ENCODE measurements at places on chromosomes 12 and 14.

GRCh38 chr12:95244350-95244749, 26.7 kb downstream of the VEZT start:
- no peak for DNase-seq

DNA sequence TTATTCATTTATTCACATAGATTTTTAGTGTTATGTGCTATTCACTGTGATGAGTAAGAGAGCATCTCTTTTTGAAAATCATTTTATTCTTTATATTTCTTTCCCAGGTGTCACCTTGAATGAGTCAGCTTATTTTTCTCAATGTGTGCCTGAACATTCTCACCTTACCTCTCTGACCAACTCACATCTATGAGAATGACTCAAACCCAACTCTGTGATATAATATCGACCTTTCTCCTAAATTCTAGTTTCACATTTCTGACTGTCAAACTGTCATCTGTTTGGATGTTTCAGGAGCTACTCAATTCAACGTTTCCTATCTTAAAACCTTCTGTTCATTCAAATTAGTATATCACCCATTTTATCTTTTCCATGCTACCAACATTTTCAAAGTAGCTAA, 630.8 kb downstream of the RERGL start:
- DNase-seq: no peak

DNA sequence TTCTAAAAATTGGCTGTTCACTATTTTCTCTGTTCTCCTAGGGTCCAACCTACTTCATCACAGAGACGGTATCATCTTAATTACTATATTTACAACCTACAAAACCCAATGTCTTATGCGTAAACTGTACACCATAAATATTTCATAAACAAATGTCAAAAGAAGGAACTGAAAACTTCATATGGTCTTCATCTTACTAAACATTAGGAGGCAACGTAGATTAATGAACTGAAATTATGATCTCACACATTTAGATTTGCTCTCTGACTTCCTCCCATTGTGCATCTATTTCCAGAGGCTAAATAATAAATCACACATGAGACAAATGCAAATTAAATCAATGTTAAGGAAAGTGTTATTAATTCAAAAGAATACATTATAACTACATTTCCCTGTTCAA, 1850.6 kb upstream of the SEL1L start:
- DNase-seq: no peak

GRCh38 chr14:65193916-65194590, 91.7 kb upstream of the MAX start:
- no peak for DNase-seq

DNA sequence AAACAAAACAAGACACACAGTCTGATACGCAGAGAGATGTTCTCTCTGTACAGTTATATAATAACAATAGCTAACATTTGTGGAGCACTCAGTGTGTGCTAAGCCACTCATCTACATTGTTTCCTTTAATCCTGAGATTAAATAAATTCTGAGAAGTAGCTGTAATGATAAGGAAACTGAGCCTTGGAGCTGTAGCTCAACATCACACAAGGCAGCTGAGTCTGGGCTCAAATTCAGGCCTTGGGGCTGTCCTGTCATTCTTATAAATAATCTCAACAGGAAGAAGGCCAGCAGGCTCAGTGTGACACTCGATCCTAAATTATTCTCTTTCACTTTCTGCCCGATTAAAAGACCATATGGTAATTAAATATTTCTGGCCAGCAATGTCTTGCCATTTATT, 24.5 kb downstream of the CDKN1B start:
- DNase-seq: no peak

- no peak for DNase-seq
These were observed 78.8 kb downstream of the SPPL3 start for GRCh38 chr12:120825337-120825736.

- no peak for DNase-seq
These were observed 178.6 kb upstream of the PDE3A start for GRCh38 chr12:20189767-20190166.

DNA sequence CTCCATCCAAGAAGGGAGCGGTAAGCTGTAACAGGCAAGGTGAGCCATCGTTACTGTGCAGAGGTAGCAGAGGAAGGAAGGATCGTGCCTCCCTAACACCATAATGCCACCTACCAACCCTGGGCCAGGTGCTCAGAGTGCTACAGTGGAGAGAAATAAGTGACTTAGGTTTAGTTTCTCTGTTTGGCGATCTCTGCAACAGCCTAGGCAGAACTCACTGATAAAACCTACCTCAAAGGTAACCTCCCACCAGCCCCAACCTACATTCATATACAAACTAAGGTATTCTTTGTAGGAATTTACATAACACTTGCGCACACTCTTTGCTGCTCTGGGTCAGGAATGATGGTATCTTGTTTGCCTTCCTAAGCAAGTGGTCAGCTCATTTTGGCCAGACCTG, 93.4 kb upstream of the TMEM132D start:
- DNase-seq: no peak

- DNase-seq: no peak
These were observed 12.4 kb upstream of the GPR132 start for GRCh38 chr14:105077649-105077995.

GRCh38 chr14:97298331-97298730, 501.1 kb downstream of the VRK1 start:
- no peak for DNase-seq

GRCh38 chr12:8609061-8609570, 3.5 kb downstream of the AICDA start:
- peak; percentile 31 for DNase-seq

DNA sequence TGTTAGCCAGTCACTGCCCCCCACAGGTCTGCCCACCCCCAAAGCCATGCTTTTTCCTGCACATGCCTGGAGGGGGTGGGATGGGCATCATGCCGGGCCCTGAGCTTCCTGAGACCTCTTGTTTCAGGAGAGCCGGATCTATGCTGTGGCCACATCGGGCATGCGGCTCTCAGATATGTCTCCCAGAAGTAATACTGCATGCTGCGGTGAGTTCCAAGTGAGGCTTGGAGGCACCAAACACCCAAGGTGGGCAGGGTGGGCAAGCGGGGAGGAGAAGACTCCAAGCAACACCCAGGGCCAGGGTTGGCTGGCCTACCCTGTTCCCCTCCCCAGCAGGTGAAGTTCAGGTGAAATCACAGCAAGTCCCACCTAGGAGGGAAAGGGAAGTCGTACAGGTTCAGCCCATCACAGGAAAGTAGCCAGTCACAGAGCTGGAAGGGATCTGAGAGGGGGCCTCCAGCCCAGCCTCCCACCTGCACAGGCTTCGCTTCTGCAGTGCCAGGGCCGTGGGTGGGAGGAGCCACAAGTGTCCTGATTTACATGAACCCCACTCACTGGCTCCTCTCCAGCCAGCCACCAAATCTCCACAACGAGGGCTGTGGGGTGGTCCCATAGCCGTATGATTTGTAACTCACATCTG, 30.9 kb downstream of the PIGH start:
- no peak for DNase-seq

DNA sequence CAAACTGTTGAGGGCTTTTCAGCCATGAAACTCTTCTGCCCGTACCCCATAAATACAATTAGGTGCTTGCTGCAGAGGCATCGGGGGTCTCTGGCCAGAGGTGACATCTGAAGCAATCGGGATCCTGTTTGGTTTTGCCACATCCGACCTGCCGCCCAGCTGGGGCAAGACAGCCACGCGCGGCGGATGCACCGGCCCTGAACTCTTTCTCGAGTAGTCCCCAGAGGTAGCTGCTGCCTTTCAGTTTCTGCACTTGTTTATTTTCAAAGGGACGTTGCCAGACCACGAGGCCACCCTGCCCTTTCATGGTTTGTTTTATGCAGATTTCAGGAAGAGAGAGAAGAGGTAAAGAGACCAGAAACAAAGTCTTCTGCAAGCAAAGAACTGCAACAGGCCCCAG, 10.6 kb upstream of the MLXIP start:
- DNase-seq: no peak

DNA sequence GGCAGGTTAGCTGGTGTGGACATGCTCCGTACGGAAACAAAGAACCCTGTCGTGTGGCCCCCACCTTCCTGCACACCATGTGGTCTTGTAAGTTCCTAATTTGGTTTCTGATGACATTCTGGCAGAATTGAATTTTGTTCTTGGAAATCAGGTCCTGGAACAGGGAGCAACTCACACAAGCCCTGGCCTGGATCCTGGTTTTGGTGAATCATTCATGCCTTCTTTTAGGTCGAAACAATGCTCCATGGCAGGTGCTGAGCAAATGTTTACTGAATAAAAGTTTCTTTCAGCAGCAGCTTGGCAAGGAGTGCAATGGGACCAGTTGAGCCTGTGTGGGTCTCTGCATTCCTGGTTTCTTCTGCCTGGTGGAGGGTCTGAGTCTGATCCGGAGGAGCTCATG, 978.4 kb downstream of the BCL11B start:
- DNase-seq: no peak

GRCh38 chr14:101927859-101928258, 36.5 kb upstream of the DYNC1H1 start:
- DNase-seq: peak; percentile 96

- DNase-seq: peak; percentile 32
These were observed 11.5 kb downstream of the GTF2A1 start for GRCh38 chr14:81209167-81209836.

DNA sequence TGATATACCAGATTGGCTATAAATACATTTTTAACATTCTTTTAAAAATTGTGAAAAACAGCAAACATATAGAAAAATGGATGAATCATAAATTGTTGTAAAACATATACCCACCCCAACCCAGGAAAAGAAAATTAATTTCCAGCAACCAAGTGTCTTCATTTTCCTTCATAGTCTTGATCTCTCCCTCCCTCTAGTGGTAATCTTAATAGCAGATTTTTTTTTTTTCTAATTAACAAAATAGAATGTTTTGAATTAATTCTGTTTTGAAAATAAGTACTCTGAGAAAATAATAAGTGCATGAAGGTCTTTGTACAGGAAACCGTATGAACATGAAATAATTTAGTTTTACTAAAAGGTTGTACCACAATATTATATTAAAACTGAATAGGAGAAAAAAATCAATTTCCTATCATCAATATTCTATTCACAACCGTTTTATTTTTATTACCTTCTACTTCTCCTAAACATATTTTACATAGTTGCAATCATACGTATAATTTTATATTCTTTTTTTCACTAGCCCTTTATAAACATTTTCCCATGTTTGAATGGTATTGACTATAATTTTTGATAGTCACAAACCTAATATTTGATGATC, 7.0 kb downstream of the ETNK1 start:
- no peak for DNase-seq

- no peak for DNase-seq
These were observed 403.1 kb downstream of the BCL11B start for GRCh38 chr14:98868866-98869265.

DNA sequence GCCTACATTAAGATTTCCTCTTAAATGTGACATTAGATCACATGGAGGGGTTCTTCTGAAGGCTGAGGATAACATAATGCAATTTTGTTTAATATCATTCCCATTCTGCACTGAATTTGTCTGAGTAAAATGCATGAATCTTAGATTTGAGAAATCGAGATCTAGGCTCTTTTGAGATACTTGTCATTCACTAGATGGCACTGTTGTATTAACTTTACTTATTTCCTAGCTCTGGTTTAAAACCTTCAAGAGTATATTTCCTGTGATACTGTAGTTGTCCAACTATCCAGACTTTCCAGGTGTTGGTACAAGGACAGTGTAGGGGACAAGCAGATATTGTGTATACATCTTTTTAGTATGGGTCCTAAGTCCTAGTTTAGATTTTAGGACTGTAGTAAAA, 91.7 kb upstream of the SEL1L start:
- DNase-seq: no peak

DNA sequence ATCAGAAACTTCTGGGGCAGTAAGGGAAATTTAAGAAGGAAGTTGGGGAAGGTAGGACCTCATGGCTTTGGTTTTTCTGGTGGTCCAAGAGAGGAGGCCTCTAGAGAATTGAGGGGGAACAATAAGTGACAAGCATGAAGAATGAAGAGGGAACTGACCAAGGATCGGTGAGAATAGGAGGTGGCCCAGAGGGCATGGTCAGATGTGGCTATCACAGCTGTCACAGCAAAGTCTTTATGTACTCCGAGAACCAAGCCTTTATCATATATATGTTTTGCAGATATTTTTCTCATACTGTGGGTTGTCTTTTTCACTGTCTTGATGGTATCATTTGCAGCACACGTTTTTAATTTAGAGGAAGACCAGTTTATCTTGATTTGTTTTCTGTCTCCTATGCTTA, 64.3 kb downstream of the PPP2R5C start:
- DNase-seq: no peak

DNA sequence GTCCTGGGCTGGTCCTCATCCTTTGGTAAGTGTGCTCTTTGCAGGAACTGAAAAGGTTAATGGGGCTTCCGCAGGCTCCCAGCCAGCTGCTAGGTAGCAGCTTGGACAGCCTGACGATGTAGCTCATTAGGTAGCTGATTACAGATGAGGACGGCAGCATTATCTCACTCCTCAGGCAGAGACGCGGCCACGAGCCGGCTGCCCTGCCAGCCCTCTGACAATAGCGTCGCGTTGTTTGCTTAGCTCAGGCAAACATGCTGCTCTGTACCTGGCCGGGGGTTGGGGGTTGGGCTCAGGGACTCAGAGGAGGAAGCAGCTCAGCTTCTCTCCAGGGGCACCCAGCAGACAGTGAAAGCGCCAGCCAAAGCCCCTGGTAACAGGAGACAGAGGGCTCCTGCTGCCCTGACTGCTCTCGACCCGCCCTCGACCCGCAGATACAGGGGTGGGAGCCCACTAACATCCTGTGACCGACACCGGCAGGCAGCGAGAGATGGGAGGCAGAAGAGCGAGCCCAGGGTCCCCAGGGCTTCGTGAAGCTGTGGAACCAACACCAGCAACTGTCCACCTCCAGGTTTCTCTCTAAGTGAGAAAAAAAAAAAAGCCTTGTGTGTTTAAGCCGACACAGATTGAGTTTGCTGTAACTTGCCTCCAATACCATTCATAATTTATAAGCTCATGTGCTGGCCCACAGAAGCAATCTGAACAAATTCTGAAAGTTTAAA, 53.4 kb upstream of the DLK1 start:
- no peak for DNase-seq

DNA sequence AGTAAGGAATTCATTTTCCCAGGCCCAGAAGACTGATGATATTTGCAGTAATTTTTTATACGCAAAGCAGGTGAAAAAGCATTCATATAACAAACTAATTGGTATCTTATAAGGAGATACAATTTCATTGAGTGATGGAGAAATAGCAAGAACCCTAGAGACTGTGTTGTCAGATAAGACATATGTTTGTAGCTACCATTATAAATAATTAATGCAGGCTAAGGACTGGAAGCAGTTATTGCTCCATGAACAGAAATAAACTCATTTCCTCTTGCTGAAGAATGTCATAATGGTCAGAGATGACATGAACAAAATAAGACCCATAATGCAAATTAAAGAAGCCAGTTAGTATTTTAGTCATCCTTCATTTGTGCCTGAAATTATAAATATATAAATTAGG, 1.5 kb downstream of the OR6C2 start:
- no peak for DNase-seq

- no peak for DNase-seq
These were observed 6.5 kb downstream of the TTC7B start for GRCh38 chr14:90809530-90810312.

- DNase-seq: peak; percentile 16
These were observed 14.8 kb upstream of the APOF start for GRCh38 chr12:56377310-56377988.

Data from brain microvascular endothelial cell (primary cell).